ENCODE measurements at places on chromosomes 12 and 14.

- no peak for DNase-seq
Measured at GRCh38 chr12:52126050-52126604, 46.6 kb downstream of the SMIM41 start.

- no peak for DNase-seq
Measured at GRCh38 chr14:91211017-91211416, 33.5 kb downstream of the GPR68 start.

- no peak for DNase-seq
Measured at GRCh38 chr12:91113621-91114020, 2.3 kb upstream of the LUM start.

GRCh38 chr14:61557262-61557661 is 138.1 kb upstream of the HIF1A start:
- DNase-seq = no peak

DNA sequence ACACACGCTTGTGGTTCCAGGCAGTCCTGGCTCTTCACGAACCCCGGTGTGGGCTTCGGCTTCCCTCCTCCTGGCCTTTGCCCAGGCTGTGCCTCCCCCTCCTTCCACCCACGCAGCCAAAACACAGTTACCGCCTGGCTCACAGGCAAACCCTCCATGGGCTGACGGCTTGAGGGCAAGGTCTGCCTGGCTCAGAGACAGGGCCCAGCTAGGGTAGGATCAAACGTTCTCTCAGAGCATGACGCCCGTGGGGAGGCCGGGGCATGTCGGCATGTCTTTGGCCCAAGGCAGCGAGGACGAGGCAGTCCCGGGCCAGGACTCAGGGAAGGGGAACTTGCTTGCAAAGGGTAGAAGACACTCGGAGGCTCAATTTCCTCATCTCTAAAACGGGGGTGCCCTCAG is 2.1 kb downstream of the SLC25A47 start:
- DNase-seq = no peak

DNA sequence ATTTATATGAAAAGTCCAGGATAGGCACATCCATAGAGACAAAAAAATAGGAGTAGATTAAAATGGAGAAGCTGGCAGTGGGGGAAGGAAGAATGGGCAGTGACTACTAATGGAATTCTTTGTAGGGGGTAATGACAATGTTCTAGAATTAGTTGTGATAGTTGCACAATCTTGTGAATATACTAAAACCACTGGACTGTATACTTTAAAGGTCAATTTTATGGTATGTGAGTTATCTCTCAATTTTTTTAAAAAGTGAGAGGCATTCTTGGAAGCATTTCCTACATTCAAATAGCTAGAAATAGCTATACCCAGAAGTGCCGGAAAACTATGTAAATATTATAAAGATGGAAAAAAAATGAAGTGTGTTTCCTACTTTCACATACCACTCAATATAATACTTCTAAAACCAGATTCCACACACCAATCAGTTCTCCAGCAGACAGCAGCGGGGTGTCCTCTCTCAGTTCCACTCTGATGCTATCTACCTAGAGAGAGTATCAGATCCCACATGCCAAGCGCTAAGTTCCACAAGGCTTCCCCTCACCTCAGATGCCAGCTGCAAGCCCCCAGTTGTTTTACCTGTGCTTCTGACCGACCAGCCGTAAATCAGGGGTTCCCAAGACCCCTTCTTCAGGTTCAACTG is 41.7 kb upstream of the NID2 start:
- peak; percentile 32 for DNase-seq

Measured in PC-3 (cell line).